ENCODE measurements at places on chromosomes 16 and 17.

DNA sequence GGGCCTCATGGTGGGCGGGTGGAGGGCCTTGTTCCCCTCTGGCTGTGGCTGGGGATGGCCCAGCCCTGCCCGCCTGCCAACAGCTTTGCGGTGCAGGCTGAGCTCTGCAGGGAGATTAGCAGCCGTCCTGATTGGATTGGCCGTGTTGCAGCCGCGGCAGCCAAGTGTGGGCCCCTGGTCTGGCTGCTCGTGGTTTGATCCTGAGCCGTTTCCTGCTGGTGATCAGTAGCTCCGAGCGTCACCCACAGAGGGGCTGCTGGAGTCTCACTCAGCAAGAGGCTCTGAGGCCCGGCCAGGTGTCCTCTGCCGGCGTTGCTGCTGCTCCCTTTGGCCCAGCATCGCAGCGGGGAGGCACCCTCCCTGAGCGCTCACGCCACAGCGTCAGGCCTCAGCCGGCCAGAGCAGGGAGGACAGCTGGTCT, 32.5 kb downstream of the BAIAP2 start:
- no peak for DNase-seq

DNA sequence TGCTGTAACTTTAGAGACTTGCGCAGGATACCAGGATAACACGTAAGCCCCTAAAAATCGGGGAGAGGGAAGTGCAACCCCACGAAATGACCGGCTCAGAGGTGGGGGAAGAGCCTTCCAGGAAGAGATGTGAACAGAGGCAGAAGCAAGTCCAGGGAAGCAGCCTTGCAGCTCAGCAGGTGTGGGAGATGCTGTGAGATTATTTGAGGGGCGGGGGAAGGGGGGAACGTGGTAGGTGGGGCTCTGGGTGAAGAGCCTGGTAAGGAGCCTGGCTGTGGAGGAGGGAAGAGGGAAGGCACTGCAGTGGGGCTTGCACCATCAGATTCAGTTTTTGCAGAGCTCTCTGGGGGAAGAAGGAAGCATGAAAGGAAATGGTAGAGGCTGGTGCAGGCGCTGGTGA, 95.4 kb upstream of the CACNG5 start:
- no peak for DNase-seq

DNA sequence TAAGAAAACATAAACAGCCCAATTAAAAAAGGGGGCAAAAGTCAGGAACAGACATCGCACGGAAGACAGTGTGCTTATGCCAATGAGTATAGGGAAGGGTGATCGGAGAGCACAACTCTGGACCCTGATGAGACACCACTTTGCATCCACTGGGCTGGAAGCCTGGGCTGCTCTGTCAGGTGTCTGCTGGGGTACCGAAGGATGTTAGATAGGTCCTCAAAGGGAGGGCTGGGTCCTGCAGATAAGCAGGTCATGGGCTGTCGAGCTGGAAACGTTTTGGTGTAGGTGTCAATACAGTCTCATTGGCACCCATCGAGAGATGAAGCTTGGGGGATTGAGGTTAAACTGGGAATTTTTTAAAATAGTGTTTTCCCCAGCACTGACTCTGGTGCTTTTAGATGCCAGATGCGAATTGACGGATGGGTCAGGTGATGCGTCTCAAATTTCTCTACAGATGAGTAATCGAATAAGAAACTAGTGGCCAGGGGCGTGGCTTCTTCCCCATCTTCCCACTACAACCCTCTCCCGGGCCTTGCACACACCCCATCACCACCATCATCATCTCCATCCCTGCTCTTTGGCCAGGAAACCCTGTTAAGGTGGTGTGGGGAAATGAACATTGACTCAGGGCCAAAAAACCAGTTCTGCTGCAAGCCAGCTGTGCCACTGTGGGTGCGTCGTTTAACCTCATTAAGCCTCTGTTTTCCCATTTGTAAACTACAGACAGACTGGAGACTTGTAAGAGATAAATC, 47.8 kb upstream of the IRF8 start:
- DNase-seq: no peak

DNA sequence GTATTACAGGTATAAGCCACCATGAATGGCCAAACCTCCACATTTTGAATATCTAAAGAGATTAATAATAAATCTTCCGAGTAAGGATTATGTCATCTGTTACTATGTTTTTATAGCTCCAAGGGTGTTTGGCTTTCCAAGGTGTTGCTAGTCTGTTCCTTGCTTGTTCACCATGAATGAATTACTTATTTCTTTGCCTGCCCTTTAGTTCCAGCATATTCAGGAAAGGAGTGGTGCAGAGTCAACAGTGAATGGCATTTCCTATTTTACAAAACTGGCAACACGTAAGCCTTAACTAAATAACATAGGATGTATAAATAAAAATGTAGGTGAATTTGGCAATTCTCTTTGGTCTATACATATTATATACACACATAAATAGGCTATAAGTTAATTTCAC, 70.3 kb downstream of the MYO1D start:
- DNase-seq: no peak

GRCh38 chr16:24282141-24282540, 26.0 kb downstream of the CACNG3 start:
- no peak for DNase-seq
